ENCODE measurements at places on chromosomes 12 and 14. TPM values are rescaled to one million over a fixed set of nuclear protein-coding genes. Genes with fewer than 3 reads are reported as not detected.

DNA sequence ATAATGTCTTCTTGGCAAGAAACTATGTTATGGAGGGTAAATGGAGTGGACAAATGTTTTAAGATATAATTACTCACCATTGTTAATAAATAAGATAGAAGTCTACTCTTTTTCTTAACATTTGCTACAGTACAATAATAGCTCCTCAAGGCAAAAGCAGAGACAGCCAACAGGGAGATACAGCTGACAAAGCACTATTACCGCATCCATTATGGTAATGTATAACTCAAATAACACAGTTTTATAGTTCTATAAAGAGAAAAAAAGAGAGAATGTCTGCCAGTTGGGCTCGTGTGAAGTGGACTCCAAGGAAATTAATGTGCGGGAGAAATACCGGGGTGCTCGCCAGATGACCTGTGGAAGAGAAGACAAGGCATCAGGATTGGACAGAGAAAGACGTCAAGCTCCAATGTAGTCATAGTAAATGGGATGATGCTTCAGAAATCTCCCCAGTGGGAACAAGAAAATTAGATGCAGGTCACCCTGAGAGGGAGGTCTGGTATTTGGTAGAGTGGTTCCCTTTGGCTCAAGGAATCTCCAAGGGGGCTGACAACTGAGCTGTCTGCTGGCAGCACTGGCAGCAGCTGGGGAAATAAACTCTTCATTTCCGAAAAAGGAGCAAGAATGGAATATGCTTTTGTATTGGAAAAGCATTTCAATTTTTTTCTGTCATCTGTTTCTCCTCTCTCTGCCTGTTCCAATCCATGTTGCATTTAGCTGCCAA lies 343.9 kb downstream of the LRFN5 start:
- no peak for DNase-seq

Gene RPL6
- total RNA-seq = 2,256 TPM

Gene LBHD2
- total RNA-seq = not detected

- DNase-seq = no peak
Observed at GRCh38 chr12:75887979-75888378, 143.6 kb downstream of the PHLDA1 start.

GRCh38 chr12:57341275-57341990 lies 89.4 kb downstream of the R3HDM2 start:
- no peak for DNase-seq

DNA sequence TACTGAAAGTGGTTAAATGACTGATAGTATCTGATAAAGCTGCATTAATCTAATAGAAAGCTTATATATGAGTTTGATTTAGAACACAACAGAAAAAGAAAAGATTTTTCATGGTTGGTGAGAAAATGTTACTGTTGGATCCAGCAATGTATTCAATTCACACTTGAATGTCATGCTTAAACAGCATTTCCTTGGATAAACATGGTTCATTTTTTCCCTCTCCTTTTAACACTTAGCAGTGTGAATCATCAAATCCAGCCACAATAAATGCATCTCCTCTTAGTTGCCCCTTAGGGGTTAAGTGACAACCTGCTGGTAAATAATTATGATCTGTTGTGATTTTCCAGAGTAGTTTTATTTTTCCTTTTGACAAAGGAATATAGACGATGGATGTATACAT lies 74.9 kb upstream of the GRIP1 start:
- DNase-seq = no peak

Gene LALBA
- total RNA-seq = not detected

Gene LRRC9
- not detected for total RNA-seq

- DNase-seq = peak; percentile 31
Observed at GRCh38 chr12:22100958-22101748, 55.1 kb downstream of the CMAS start.

- no peak for DNase-seq
Observed at GRCh38 chr12:40499856-40500255, 192.4 kb upstream of the CNTN1 start.

- peak; percentile 73 for DNase-seq
Observed at GRCh38 chr12:71071536-71072097, 86.2 kb downstream of the TSPAN8 start.

- DNase-seq = no peak
Observed at GRCh38 chr12:118773956-118774723, 207.2 kb upstream of the SRRM4 start.

Gene KRT77
- not detected for total RNA-seq

Gene MIP
- not detected for total RNA-seq

- DNase-seq = peak; percentile 74
Observed at GRCh38 chr14:54676812-54677708, 110.1 kb downstream of the SAMD4A start.

Gene KRT79
- total RNA-seq = not detected
